ENCODE measurements at places on chromosomes 13 and 19. TPM values are rescaled to one million over a fixed set of nuclear protein-coding genes. Genes with fewer than 3 reads are reported as not detected.

IRGC gene
- not detected for total RNA-seq

- H3K36me3 ChIP-seq, result no peaks in the 10 kb centered on the region
- peaks cover 19% of the 10 kb centered on the region for H3K27me3 ChIP-seq
- H3K4me3 ChIP-seq, result no peak overlapping the region
- H3K27ac ChIP-seq, result no peak overlapping the region
Measured at GRCh38 chr13:35468195-35468594, 8.3 kb downstream of the MAB21L1 start.

DNA sequence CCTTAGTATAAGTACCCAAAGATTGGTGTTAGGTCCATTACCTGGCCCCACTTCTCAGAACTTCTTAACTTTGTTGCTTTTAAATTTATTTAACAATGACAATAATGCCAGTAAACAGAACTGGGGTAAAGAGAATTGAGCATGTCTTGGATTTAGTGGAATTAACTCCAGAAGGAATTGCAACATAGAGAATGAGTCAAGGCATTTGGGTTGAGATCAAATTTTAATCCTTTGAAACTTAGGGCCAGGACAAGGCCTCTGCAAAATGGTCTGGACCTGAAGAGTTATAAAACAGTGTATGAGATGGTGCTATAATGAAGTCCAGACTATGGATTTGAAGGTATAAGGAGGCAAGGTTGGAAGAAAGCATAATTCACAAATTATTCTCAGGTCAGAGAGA is 1030.4 kb downstream of the SLITRK5 start:
- H3K4me3 ChIP-seq, result no peak overlapping the region
- no peak for DNase-seq
- H3K36me3 ChIP-seq, result no peaks in the 10 kb centered on the region
- H3K27ac ChIP-seq, result no peak overlapping the region

- H3K27me3 ChIP-seq, result no peaks in the 10 kb centered on the region
- H3K36me3 ChIP-seq, result peaks cover 3% of the 10 kb centered on the region
- DNase-seq, result peak; percentile 75
- peaks cover 67% of the 10 kb centered on the region for H3K4me1 ChIP-seq
- peak overlapping the region; percentile 91 for H3K27ac ChIP-seq
Measured at GRCh38 chr19:41352609-41353465, 885 bp downstream of the TGFB1 start.

DNA sequence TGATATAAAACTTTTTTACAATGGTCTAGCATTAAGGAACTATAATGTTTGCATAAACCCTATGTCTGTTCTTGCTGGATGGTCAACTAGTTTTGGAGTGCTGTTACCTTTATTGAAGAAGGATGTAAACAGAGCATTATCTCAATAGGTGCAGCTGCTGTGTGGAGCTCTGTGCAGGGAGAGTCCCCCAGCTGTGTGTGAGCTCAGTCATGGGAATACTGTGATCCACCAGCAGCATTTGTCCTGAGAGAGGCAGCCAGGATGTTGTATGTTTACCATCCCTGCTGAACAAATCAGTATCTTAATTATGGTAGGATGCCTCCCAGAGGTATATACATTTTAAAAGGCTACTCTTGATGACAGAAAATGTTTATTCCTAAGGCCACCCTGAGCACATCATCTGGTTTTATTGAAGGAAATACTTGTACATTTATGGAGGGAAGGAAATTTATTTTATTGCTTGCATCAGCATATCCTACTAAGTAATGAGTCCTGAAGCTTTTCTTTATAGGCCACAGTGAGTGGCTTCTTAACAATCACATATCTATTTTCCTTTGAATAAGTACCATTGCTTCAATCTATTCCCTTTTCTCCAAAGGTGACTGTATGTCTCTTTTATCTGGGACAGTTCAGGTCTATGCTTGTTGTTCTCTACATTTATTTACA is 11.7 kb downstream of the RAP2A start:
- no peak for DNase-seq
- no peak overlapping the region for H3K27ac ChIP-seq
- H3K4me3 ChIP-seq, result no peak overlapping the region
- no peaks in the 10 kb centered on the region for H3K36me3 ChIP-seq
- H3K27me3 ChIP-seq, result no peaks in the 10 kb centered on the region

DNA sequence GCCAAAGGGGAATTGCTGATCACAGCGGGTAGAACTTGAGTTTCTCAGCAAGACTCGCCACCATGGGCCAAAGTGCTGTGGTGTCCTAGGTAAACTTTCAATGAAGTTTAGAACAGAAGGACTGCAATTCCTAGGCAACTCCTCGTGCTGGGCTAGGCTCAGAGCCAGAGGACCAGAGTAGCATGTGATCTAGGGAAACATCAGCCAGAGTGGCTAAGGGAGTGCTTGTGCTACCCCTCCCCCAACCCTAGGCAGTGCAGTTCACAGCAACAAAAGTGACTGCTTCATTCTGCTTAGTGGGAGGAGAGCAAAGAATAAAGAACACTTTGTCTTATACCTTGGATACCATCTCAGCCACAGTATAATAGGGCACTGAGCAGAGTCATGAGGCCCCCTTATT is 1658.6 kb upstream of the MIR17HG start:
- H3K4me3 ChIP-seq, result no peak overlapping the region
- H3K36me3 ChIP-seq, result no peaks in the 10 kb centered on the region
- no peak for DNase-seq
- no peaks in the 10 kb centered on the region for H3K27me3 ChIP-seq
- H3K27ac ChIP-seq, result no peak overlapping the region

DNA sequence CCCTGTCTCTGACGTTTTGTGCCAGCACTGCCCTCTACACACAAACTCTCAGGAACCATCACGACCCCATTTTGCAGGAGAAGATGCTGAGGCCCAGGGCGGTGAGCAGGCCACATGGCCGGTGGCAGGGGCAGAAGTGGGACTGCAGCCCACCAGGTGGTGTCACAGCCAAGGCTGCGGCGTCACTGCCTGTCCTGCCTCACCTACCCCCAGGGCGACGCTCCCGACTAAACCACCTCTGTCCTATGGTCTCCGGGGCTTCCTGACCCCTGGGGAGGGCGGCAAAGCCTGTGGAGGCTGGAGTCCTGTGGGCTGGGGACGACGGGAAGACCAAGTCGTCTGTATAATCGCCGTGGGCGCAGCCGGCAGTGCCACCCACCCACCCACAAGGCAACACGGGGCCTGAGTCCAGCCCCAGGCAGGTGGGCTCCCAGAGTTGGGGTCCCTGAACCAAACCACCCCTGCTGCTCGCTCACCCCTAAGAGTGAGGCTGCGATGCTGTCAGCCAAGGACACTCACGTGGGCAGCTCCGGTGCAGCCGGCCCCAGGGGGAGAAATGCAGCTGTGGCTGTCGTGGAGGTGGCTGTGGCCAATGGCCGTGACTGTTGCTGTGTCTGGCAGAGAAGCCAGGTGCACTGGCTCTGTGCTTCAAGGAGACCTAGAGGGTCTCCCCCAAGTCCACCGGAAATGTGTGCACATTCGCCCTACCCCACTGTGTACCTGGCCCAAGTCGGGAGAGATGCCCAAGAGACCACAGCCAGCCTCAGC is 29.7 kb downstream of the RASA3 start:
- H3K27me3 ChIP-seq, result no peaks in the 10 kb centered on the region
- no peak for DNase-seq
- H3K4me3 ChIP-seq, result no peak overlapping the region
- H3K4me1 ChIP-seq, result peaks cover 80% of the 10 kb centered on the region
- peaks cover 51% of the 10 kb centered on the region for H3K36me3 ChIP-seq
- no peak overlapping the region for H3K27ac ChIP-seq

Measured in CD4-positive, alpha-beta memory T cell (primary cell).